HT-29 (cell line): ENCODE measurements at places on chromosomes 1 and 21.

DNA sequence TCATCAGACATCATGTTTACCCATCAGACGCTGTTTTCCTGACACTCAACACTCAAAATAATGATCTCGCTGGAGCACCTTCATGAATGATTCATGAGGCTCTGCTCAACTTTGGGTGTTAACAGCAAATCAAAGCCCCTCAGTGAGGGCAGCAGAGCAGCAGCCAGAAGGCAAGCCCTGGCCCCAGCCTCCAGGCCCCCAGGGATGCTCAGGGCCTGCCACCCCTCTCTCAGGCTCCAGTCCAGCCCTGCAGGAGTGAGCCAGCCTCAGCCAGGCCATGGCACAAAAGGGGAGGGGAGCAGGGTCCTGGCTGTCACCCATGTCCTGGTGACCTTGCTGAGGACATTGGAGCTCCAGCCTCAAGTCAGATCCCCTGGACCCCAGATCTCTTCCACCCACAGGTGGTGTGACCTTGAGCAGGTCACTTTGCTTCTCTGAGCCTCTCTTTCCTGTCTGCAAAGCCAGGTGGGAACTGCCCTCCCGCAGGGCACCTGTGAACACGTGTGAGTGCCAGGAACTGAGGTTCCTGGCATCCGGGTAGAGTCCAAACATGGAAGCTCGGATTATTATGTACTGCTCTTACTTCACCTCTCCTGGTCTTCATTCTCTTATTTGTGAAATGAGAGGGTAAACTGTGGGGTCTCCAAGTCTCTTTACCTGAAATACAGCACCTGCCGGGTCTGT, 161.6 kb upstream of the VAMP3 start:
- no peak for DNase-seq

GRCh38 chr1:210087058-210087457, 145.5 kb upstream of the SERTAD4 start:
- DNase-seq = no peak

DNA sequence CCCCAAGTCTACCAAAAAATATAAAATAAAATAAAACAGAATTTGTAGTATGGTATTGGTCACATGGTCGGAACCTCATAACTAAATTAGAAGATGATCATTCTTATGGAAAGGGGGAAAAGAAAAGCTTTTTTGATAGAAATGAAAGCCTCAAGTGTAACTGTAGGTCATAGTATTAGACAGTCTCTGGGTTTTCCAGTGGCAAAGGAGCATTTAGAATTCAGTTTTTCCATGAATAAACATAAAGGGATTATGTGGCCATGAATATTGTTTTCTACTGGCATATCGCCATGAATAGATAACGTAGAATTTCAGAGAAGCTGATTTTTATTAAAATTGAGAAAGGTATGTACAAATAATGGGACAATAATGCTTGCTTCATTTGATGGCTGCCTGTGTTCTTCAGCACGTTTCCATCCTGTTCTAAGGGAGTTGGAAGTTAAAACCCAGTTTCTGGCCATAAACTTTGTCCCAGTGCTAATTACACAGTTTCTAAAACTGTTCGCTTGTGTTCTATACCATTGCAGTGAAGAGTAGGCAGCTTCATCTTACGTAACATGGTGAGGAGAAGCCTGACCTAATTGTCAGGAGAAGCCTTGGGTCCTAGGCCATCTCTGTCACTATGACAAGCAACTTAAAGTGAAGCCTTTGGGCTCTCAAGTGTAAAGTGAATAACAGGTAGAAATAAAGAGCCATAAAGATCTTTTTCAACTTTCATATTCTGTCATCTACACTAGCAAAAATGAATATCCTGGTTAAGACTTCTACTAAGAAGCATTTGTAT, 70.5 kb upstream of the PGD start:
- DNase-seq = no peak

- DNase-seq = no peak
Measured at GRCh38 chr1:107378866-107379265, 238.0 kb downstream of the NTNG1 start.

DNA sequence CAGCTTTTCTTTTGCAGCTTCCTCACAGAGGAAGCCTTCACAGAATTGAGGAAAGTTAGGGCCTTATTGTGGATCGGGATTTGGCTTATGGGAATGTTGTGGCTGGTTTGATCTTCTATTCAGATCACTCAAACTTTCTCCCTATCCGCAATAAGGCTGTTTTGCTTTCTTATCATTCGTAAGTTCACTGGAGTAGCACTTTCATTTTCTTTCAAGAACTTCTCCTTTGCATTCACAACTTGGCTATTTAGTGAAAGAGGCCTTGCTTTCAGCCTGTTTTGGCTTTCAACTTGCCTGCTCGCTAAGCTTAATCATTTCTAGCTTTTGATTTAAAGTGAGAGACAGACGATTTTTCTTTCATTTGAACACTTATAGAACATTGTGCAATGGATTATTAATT, 181.9 kb upstream of the B3GALT2 start:
- DNase-seq = no peak
